ENCODE measurements at places on chromosomes 4 and X. TPM values are rescaled to one million over a fixed set of nuclear protein-coding genes. Genes with fewer than 3 reads are reported as not detected.

Gene S100G
- total RNA-seq: not detected

Gene BANK1
- not detected for total RNA-seq

Gene DMRTC1
- not detected for total RNA-seq

Gene ADAMTS3
- 2.3 TPM for total RNA-seq

Gene SH3TC1
- 6.7 TPM for total RNA-seq

Gene GTPBP6
- 66.8 TPM for total RNA-seq

Gene NUDT11
- total RNA-seq: 13.0 TPM

Gene PWWP3B
- 2.9 TPM for total RNA-seq

Gene CFAP299
- not detected for total RNA-seq

Gene VGLL1
- not detected for total RNA-seq

Gene DRD5
- not detected for total RNA-seq

Gene SYN1
- total RNA-seq: 0.18 TPM

Gene IL1RAPL1
- 0.58 TPM for total RNA-seq

Gene MAP7D2
- total RNA-seq: not detected

Gene CRMP1
- 0.58 TPM for total RNA-seq

Gene UCP1
- not detected for total RNA-seq

Gene HOPX
- total RNA-seq: 5.5 TPM

Gene VCX2
- not detected for total RNA-seq

Gene PPID
- total RNA-seq: 24.8 TPM

Gene SCOC
- total RNA-seq: 79.9 TPM

Gene RAB41
- not detected for total RNA-seq

Gene CXorf66
- not detected for total RNA-seq

Gene BCORL1
- total RNA-seq: 1.2 TPM

Gene DNAAF6
- not detected for total RNA-seq

Gene ETDA
- total RNA-seq: not detected

Gene PAGE1
- not detected for total RNA-seq

Gene FHIP1A
- total RNA-seq: 0.53 TPM

Gene TMPRSS11B
- total RNA-seq: not detected

Gene NXF2B
- not detected for total RNA-seq

Gene KLHL13
- 6.0 TPM for total RNA-seq

Gene NWD2
- not detected for total RNA-seq

Gene USP17L29
- total RNA-seq: not detected

Gene SLC6A14
- total RNA-seq: not detected

Gene CACNA1F
- total RNA-seq: not detected

Gene MSX1
- total RNA-seq: 5.8 TPM

Gene RNF212
- total RNA-seq: 1.6 TPM

Gene SLC9B1
- 0.29 TPM for total RNA-seq

Gene CXCL3
- 1.4 TPM for total RNA-seq

Gene FMR1NB
- total RNA-seq: not detected

Gene CLIC2
- total RNA-seq: not detected

Gene CETN2
- total RNA-seq: 60.0 TPM

Gene NPY2R
- total RNA-seq: not detected

Gene FBXO8
- 29.6 TPM for total RNA-seq

Gene SLITRK4
- total RNA-seq: not detected

Gene FAM9C
- 0.86 TPM for total RNA-seq

Gene KLB
- total RNA-seq: not detected

Gene EPGN
- total RNA-seq: not detected

All from myometrial cell (primary cell).